ENCODE measurements at places on chromosomes 6 and 20.
A peak's percentile ranks its signal among the peaks of the same experiment; 100 is the strongest.

GRCh38 chr20:16488086-16488485 lies 85.2 kb downstream of the KIF16B start:
- DNase-seq, result no peak

DNA sequence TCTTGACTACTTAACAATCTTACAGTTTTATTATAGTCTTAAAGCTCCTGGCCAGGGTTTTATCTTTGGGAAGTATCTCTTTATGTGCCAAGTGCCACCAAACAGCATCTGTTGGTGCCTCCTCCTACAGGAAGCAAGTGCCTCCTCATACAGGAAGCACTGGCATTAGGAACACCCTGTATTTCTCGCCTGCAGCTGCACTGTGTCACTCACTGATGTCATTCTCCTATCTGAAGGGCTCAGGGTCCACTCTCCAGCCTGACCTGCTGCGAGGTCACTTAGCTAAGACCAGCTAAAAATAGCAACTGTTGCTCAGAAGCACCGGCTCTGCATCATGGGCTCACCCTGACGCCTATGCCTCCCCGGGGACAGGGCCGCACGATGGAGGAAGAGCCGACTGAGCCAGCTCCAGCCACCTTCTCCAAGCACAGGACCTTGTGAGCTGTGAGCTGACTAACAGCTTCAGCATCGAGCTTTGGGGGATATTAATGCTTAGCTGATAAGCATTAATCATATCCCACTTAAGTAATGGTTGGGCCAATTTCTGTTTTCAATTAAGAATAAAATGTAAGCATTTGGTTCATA lies 66.3 kb upstream of the CD93 start:
- no peak for DNase-seq

DNA sequence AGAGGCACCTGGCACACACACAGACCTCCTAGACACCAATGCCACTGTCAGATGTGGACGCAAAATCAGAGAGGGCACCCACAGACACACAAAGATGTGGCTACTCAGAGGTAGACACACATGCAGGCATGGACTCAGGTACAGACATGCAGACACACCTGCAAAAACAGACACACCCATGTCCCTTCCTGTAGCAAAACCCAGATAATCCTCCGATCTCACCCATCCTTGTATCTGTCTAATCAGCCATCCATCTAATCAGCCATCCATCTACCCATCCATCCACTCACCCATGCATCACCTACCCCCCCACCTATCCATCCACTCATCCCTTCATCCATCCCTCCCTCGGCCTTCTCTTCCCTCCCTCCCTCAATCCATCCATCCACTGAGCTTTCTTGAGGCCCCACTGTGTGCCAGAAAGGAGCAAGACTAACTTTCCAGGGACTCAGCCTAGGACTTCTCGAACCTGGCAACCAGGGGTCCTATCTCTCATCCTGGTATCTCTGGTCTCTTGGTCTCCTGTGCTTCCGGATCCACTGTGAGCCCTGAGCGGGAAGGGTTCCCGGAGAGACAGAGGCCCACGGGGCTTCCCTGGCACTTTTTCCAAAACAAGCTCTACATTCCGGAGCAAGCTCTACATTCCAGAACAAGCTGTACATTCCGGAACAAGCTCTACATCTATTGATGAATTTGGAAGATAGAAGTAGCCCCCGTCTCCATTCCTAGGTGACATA lies 1.1 kb upstream of the TGM2 start:
- DNase-seq, result no peak

- DNase-seq, result no peak
These were observed 13.3 kb upstream of the RAB22A start for GRCh38 chr20:58296051-58296837.

GRCh38 chr20:1414982-1415381 lies 22.1 kb upstream of the FKBP1A start:
- DNase-seq, result no peak

DNA sequence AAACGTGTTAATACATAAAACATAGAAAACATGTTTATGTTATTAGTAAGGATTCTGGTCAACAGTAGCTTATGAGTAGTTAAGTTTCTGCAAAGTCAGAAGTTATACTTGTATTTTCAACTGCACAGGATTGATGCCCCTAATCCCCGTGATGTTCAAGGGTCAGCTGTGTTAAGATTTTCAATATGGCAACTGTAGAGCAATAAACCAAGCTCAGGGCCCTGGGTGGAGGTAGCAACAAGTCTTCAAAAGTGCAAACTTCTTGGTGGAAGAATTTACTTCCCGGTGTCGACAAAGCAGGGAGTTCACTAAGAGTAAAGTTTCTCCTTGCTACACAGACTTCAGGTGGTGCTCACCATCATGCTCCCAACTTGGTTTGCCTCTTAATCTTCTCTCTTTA lies 4.1 kb upstream of the BCAS1 start:
- DNase-seq, result no peak

DNA sequence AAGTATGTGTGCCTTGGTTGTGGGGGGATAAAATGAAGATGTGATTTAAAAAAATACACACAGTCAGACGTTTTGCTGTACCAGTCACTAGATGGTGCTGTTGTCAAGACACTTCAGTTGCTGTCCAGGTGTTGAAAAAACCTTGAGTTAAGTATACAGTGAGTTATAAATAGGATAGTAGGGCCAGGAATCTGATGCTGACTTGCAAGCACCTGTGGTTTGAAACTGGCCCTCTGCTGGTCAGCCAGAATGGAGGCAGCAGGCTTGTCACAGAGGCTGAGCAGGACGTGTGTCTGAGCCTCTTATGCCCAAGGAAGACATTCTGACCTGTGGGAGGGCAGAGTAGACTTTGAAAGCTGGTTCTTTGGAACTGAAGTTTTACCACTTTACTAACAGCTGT lies 27.8 kb downstream of the RNF8 start:
- no peak for DNase-seq

- DNase-seq, result peak; percentile 53
These were observed 57.2 kb upstream of the ARHGAP18 start for GRCh38 chr6:129766959-129767728.

DNA sequence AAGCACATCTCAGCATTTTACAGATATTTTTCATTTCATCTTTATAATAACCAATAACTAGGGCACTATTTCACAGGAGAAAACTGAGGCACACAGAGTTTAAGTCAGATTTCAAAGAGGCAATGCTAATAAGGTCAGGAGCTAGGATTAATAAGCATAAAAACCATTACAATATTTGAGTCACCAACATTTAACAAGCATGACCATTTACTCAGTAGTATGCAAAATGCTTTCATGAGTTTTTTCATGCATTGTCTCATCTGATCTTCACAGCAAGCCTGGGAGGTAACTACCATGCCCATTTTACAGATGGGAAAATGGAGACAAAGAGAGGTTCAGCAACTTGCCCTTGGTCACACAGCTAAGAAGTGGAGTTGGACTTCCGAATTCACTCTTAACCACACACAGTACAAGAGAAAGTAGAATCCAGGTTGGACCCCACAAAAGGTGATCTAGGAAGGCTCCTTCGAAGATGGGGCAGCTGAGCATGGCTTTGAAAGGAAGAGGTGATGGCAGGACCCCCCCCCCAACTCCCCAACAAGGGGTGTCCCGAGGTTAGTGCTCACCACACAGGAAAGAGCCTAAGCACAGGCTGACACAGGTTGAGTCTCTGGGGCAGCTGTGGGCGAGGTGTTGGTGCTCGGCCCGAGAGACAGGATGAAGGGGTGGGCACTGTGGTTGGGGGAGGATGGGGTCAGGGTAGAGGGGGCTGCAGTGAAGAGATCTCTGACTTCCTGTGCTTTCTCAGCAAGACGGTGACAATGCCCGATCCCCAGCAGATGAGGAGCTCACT lies 108.8 kb downstream of the PREX1 start:
- no peak for DNase-seq

DNA sequence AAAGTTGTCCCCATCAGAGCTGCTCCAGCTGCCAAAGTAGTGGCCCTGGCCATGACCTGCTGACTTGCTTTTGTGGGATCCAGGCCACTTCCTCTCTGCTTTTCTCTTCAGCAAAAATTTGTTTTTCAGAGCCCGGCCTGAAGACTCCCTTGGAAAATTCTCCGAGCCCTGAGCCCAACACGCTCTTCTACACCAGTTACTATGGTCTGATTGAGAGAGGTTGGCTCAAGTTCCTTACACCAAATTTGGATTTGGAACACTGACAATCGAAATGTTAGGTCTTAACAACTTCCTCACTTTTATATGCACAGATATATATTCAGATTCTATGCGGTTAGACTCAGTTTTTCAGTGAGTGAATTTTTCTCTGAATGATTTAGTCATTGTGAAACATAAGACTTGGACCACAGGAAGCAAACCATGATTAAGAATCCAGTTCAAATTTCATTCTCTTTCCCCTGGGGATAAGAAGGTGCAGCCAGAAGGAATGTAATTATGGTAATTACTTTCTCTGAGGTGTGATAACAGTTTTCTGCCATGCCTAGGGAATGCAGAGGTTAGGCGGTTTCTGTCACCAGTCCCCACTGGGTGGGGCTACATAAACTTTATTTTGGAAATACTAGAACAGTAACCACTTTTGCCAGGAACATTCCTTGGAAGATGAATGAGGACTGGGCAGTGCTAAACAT lies 365.2 kb downstream of the SYNE1 start:
- DNase-seq, result peak; percentile 39

GRCh38 chr6:138544501-138544900 lies 45.2 kb upstream of the NHSL1 start:
- no peak for DNase-seq

DNA sequence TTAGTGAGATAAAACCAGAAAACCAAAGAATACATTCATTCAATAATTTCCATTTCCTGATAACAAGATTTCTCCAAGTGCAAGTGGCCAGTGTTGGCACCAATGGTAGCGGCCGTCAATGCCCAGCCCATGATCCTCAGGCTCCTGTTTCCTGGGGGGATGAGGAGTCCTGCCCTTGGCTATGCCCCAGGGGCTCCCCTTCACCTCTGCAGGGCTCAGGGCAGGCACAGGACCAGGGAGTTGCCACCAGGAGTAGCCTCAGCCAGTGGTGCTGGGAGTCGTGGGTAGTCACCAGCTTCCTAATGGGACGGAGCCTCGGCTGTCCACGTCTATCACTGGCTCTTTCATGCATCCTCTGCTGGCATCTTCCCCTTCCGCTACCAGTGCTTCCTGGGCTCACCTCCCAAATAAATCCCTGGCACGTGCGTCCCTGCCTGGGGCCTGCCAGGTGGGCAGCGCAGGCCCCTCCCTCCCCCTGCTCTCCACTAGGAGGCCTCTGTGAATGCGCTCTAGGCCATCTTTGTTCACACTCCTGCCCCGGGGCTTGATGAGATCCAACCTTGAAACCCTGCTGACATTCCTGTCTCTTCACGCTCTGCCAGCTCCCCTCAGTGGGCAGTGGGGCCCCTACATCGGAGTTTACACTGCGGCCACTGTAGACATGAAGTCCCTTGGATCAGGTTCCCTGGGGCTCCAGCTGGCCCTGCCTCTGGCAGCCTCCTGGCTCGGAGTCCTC lies 215.7 kb downstream of the SYNDIG1 start:
- DNase-seq, result no peak

GRCh38 chr20:57020364-57020763 lies 246.1 kb downstream of the BMP7 start:
- DNase-seq, result no peak

GRCh38 chr20:63469019-63469712 lies 3.3 kb downstream of the KCNQ2 start:
- DNase-seq, result no peak

DNA sequence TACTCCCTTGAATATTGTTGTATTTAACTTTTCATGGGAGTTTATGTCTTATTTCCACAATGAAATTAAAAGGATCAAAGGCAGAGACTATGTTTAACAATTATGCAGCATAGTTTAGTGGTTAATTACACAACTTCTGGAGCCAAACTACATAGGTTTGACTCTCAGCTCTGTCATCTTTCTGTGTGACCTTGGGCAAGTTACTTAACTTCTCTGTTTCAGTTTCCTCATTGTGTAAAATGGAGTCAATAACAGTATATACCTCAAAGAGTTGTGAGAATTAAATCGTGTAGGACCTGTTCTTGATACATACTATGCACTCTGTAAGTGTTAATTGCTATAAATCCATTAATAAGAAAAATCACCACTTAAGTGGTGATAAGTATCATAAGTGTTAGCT lies 48.3 kb downstream of the BTBD9 start:
- no peak for DNase-seq

- no peak for DNase-seq
These were observed 138.4 kb upstream of the TNFAIP3 start for GRCh38 chr6:137728386-137729349.

GRCh38 chr6:77131426-77131825 lies 331.9 kb downstream of the HTR1B start:
- no peak for DNase-seq

DNA sequence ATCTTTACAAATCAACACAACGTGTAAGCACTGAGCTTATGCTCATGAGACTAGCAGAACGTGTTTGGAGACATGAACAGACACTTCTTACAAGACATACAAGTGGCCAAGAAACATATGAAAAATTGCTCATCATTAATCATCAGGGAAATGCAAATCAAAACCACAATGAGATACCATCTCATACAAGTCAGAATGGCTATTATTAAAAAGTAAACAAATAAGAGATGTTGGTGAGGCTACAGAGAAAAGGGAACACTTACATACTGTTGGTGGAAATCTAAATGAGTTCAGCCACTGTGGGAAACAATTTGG lies 327.9 kb upstream of the SOX4 start:
- DNase-seq, result no peak

- DNase-seq, result no peak
These were observed 61.1 kb downstream of the FAM217A start for GRCh38 chr6:4017834-4018170.

DNA sequence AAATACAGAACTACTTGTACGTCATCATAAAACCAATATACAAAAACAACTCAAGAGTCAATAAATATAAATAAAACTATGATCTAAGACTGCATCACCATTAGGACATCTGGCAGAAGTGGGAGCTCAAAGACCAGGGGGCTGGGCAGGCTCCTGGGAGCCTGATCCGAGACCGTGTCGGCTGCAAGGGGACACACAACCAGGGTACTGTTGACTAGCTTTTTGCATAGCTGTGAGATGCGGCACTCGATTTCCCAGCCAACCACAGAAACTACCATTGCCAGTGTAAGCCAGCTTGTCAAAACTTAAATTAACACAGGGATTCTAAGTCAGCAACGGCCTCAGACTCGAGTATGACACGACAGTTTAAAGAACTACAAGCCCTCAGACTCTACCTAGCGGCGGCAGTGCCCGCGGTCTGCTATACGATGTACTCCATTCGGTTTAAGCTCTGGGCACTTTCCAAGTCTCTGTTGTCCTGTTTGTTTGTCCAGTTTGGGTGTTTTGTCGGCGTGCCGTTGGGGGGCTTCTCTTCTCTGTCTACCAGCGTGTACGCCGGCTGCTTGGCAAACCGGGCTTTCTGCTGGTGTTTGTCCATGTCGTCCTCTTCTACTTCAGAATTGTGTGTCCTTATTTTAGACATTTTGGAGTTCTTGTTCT lies 34.6 kb downstream of the JAG1 start:
- DNase-seq, result no peak
